Myocyte (in vitro differentiated cells): ENCODE measurements at places on chromosomes 2 and 18. TPM values are rescaled to one million over a fixed set of nuclear protein-coding genes. Genes with fewer than 3 reads are reported as not detected.

DNA sequence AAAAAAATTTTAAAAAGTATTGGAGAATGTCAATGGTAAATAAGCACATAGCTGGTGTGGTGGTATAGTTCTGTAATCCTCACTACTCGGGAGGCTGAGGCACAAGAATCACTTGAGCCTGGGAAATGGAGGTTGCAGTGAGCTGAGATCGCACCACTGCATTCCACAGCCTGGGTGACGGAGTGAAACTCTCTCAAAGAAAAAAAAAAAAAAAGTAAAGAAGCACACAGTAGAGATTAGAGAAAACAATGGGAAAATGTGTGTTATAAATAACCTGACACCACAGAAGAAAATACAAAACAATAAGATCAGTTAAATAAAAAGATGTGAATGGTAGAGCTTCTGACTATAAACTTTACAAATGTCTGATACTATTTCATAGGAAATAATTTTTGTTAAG is 163.7 kb upstream of the WDSUB1 start:
- DNase-seq = no peak

DNA sequence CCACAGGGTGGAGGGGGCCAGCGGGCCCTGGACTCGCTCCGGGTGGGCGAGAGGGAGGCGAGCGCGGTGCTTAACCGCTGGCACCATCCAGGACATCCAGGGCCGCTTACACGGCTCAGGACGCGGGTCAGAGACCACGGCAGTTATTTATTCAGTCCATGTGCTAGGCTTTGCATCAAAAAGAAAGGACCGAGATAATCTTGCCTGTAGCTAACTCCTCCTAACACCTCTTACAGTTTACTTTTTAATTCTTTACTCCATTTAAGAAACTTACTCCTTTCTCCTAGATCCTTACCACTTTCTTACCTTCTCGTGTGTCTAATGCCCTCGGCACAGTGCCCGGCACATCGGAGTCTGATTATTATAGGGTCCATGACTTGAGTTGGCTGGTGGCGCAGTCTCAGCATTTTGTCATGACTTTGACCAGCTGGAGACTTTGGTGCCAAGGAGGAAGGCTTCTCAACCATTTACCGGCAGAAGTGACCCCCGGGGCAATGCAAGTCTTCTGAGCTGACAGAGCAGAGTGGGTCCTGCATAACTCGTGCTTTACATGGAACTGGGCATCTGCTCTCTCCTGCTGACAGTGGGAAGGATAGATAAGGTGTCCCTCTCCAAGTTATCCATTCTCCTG is 503 bp downstream of the ANXA4 start:
- DNase-seq = peak; percentile 28

DNA sequence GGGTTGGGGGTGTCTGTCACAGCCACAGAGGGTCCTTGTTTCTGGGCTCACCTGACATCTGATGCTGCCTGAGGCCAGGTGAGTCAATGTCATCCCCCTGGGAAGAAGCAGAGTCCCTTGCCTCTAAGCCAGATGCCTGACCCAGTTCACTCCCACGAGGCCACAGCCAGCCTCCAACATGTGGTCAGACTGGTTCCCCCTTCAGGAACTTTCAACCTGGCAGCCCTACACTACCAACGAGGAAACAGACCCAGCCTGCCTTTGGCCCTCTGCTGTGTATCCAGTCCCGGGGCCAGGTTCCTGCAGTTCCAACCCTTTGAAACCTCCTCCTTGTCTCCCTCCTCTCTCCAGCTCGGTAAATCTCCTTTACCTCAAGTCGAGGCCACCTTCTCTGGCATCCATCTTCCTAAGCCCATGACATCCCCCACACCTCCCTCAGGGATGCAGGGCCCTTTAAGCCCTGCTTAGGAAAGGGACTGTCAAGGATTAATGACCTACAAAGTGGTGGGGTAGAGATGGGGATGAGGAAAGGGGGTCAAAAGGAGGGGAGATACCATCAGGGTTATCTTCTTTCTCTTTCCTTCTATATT is 49.2 kb upstream of the SMAD2 start:
- no peak for DNase-seq

DNA sequence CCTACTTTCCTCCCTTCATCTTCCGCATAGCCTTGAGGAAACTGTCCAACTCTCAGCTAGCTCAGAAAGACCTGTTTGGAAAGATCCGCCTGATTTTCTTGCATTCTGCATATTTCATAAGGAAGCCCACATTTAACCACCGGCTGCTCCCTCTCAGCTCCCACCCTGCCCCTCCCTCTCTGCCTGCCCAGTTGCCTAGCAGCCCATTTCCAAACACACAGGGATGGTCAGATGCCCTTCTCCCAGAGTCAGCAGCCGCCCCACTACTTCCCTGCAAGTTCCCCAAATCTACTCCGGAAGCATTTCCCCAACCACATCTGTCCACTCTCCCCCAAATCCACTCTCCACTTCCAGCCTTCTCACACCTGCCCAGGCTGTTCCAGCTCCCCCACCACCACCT is 96.0 kb downstream of the TNS1 start:
- no peak for DNase-seq

DNA sequence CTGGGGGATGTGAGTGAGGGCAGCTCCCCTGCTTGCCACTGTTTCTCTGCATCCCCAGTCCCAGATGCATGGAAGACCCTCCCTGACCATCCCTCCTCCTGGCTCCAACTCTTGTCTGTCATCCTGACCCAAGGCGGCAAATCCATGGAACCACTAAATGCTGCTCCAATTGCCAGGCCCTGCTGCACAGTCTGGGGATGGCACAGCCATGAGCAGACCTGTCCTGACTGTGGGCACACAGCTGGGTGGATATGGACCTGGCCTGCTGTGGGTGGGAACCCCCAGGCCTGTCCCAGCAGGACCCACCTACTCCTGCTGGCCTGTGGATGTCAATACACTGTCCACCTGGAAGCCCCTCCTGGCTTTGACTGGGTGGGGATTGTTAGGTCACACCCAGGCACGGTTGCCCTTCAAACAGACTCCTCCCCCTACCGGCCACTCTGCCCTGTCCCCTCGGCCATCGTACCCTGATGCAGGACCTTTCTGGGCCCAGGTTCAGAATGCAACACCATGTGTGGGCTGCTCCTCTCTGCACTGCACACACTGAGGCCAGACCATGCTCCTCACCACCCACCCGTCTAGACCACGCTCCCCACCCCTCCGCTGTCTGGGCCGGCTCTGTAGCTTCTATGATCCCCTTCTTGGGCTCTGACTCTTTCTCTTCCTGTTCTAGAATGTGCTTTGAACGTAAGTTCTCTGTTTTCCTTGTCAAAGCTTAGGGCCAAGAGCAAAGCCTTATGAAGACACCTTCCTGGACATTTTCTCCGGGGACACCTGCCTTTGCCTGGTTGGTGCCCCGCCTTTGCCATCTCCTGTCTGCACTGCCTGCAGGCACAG is 57.9 kb downstream of the INPP5D start:
- no peak for DNase-seq

Gene CFAP53
- total RNA-seq = 0.10 and 0.27 TPM in 2 replicates

DNA sequence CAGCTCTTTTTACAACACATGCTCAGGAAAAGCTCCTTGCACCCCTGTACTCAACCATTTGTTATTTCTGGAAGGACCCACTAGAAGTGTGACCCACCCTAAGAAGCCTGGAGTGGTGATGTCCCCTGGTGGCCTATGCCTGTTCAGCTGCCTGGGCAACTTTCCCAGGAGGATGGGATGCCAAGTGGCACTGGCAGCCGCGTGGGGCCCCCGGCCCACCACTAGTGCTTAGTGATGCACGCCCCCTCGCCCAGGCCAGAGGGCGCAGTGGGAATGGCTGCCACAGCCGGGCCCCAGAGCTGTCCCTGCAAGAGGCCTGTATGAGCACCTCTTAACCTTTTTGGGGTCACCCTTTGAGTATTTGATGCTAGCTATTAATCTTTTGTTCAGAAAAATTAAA is 18.1 kb downstream of the IMPA2 start:
- no peak for DNase-seq

Gene ASXL3
- total RNA-seq = not detected in 2 replicates
